ENCODE measurements at places on chromosomes 13 and 19.

DNA sequence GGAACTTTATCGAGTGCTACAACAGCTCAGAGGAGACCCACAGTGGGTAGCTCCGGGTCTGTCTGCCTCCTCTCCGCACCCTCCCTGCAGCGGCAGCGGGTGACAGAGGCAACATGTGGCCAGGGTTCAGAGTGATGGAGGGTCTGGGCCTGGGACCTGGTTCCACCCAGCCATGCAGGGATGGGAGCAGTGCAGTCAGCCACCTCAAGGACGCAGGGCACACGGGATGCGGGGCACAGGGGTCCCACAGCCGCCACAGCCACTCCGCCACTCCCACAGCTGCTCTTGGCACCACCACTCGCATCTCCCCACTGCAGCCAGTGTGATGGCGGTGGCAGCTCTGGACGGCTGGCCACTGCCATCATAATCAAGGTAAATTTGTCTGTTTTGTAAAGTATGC is 892.9 kb downstream of the OLFM4 start:
- DNase-seq: no peak

DNA sequence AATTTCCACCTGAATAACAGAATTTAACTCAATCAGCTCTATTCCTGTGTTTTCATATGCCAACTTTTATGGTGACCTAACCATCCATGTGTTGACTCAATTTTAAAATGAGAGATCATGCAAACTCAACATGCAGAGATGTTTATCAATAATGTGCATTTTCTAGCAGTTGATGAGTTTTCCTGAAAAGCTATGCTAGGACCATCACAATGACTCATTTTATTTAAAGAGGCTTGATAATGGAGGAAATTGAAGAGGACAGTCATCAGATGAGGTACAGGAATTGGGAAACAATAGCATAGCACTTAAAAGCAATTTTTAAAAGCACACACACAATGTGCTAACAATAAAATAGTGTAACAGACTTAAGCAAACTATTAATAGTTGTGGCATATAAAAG is 127.1 kb downstream of the VWA8 start:
- no peak for DNase-seq

- no peak for DNase-seq
Observed at GRCh38 chr19:7349961-7350711, 1.4 kb downstream of the ARHGEF18 start.

DNA sequence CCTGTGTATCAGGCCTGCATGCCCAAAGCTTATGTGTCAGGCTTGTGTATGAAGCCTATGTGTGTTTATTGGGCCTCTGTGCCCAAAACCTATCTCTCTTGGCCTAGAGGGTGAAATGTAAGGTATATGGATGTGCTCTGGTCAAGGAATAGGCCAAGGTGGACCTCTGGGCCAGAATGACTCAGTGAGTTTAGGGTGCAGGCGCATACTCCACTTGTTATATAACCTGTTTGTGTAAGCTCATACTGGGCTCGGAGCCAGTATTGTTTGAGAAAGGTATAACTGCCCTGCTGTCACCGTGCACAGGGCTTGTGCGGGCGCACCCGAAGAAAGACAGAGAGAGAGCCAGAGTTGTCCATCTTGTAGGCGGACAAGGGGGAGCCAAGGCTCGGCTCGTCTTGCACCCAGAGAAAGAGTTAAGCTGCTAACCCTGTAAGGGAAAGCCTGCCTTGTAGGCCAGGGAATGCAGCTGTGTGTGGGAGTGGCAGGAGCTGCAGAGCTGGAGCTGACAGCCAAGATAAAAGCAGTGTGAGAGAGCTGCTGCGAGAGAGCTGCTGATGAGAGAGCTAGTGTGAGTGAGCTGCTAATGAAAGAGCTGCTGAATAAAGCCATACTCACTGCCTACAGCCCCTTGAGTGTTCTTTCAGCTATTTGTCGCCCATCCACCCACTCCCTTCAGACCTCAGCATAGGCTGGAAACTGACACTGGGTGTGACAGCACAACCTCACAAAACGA is 43.4 kb upstream of the N4BP2L1 start:
- DNase-seq: peak; percentile 48

DNA sequence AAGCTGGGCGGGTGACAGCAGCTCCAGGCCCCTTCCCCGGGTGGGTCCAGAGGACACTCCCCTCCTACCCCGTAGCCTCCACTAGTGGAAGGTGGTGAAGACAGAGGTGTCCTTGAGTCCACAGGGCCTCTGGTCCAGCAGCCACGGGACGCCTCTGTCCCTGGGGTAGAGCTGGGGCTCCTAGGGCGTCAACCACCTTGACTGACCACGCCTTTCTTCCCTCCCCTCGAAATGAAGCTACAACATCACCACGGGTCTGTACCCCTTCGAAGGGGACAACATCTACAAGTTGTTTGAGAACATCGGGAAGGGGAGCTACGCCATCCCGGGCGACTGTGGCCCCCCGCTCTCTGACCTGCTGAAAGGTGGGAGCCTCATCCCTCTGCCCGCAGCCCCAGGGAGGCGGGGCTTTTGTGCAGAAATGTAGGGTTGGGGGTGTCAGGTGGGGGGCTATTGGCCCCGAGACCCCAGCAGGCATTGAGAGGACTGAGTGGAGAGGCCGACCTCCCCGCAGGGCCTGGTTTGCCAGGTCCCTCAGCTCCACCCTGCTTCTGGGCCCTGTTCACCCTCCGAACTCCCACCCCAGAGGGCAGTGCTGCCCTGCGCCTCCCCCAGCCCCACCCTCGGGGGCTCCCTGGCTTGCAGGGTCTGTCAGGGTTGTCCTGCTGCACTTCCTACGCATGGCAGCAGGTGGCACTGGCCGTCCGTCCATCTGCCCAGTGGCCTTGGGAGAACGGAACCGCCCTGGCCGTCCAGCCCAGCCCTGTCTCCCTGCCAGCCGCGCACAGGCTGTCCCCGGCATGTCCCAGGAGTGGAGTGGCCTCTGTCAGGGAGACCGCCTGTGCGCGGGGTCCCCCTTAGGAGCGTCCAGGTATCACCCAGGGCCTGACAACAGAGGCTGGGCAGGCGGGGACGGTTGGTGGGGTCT is 15.7 kb downstream of the STK11 start:
- DNase-seq: no peak

DNA sequence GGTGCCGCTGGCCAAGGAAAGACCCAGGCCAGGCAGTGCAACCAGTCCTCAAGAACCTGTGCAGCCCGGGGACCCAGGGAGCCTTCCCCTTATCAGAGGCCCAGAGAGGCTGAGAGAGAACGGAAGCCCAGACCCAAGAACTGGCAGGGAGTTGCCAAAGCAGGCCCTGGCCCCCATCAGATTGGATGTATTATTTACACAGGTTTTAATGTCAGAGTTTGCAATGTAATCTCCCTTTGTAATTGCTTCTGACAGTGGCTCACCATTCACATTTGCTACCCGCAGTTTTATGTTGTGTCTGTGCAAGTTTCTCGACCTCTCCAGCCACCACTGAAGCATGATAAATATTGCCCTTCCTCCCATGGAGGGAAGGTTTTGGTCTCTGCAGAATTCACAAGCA is 660.9 kb downstream of the LIG4 start:
- no peak for DNase-seq

- DNase-seq: no peak
Observed at GRCh38 chr19:5903056-5903623, 450 bp downstream of the NDUFA11 start.

DNA sequence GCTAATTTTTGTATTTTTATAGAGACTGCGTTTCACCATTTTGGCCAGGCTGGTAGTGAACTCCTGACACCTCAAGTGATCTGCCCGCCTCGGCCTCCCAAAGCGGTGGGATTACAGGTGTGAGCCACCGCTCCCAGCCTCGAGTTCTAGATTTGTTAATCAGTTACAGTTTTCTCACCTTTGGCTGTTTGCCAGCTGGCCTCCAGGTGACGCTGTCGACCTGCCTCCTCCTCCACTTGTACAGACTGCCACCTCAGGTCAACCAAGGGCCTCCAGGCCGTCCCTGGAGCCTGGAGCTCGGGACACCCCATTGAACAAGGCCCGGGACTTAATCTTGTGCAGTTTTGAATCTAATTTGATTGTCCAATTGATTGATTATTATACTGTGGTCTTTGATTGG is 45.5 kb downstream of the IER2 start:
- DNase-seq: no peak

DNA sequence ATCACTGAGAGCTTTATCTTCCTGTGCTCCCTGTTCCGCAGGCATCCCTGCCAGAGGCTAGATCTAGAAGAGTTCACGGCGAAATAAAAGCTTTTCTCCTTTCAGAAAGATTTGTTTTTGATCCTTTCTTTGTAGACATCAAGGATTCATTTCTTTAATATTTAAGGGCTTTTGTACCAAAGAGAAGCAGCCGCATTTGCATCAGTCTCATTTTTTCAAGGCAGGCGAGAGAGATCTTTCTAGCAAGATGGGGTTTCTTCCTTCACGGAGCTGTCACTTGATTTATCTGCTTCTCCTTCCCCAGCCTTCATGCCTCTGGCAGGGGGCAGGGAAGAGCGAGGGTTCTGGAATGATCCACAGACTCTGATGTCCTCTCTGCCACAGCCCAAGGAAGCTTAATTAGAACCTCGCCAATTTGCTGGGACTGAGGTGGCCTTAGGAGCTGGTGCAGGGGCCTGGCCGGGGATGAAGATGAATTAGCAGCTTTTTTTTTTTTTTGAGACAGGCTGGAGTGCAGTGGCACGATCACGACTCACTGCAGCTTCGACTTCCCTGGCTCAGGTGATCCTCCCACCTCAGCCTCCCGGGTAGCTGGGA is 40.0 kb downstream of the PIN1 start:
- DNase-seq: no peak

- DNase-seq: no peak
Observed at GRCh38 chr13:111066544-111066943, 48.6 kb upstream of the ARHGEF7 start.

- no peak for DNase-seq
Observed at GRCh38 chr13:112970552-112971287, 1.7 kb downstream of the MCF2L start.

DNA sequence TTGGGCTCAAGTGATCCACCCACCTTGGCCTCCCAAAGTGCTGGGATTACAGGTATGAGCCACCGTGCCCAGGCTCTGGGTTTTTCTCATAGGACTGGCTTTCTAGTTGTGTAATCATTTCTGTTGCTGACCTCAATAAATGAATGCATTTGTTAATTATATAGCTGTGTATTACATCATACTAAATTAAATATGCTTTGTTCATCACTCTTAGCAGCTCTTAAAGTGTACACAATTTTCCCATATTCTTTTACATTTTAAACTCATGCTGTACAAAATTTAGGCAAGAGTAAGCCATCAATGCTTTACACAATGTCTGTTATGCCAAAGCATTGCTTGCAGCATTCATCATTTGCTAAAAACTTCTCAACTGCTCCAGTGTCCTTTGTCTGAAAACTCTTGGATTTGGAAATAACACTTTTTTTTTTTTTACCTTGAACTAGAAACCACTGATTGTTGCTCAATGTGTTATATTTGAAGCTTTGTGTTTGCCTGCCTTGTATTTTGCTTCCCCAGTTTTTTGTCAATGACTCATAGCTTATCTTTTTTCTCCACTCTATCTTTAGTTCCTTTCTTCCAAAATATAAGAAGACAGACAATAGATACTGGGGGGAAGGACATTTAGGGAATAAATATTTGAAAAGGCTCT is 31.4 kb downstream of the CCDC122 start:
- DNase-seq: no peak

GRCh38 chr13:51679616-51680015 is 95.4 kb downstream of the WDFY2 start:
- DNase-seq: no peak

- DNase-seq: no peak
Observed at GRCh38 chr19:3782903-3783302, 3.3 kb downstream of the MATK start.

- no peak for DNase-seq
Observed at GRCh38 chr19:55115446-55116065, 1.9 kb downstream of the PPP1R12C start.

DNA sequence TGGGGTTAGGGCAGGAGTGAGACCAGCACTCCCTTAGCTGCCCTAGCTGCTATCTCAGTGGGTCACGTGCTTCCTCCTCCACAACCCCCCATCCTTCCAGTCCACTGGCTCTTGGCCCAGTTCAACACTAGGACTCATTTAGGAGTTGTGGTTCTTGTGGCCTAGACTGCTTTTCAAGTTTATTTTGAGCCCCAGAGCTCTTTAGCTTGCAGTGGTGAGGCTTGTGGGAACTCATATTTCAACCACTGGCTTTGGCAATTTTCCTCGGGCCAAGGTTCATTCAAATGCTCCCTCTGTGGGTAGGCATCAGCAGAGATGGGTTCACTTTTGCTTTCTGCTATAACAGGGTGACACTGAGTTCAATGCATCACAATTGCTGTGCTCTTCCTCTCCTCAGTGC is 436.2 kb upstream of the SLITRK5 start:
- DNase-seq: no peak

DNA sequence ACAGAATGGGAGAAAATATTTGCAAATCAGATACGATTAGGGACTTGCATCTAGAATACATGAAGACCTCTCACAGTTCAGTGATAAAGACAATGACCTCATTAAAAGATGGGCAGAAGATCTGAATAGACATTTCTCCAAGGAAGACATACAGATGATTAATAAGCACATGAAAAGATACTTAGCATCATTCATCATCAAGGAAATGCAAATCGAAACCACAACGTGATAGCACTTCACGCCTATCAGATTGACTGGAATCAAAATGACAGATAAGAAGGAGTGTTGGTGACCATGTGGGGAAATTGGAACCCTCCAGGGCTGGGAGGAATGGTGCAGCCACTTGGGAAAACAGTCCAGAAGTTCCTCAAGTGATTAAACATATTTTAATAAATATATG is 25.8 kb downstream of the CFAP97D2 start:
- no peak for DNase-seq

- DNase-seq: no peak
Observed at GRCh38 chr19:44968670-44969069, 13.5 kb downstream of the CLPTM1 start.

DNA sequence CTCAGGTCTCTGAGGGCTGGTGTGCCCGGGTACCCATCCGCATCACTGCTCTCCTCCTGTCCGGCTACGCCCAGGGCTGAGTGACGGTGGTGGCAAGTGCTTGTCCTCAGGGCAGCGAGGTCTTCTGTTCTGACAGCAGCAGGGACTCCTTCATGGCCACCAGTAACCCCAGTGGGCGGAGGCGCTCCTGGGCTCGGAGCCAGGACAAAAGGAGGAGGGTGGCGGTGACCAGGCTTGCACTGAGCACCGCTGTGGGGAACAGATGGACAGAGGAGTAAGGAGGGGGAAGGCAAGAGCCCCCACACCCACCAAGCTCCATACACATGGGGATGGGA is 5.8 kb downstream of the CD320 start:
- no peak for DNase-seq

- no peak for DNase-seq
Observed at GRCh38 chr13:96002322-96003131, 50.7 kb downstream of the UGGT2 start.

GRCh38 chr13:23986619-23987018 is 89.3 kb upstream of the C1QTNF9B start:
- DNase-seq: no peak
